Keratinocyte (primary cell): ENCODE measurements at places on chromosomes 7 and 10. TPM values are rescaled to one million over a fixed set of nuclear protein-coding genes. Genes with fewer than 3 reads are reported as not detected.

GRCh38 chr7:139758388-139758787 is 19.4 kb downstream of the HIPK2 start:
- DNase-seq: no peak

GRCh38 chr10:115879372-115880089 is 393.5 kb downstream of the GFRA1 start:
- DNase-seq: no peak

SFTPA1 gene
- polyA plus RNA-seq: not detected in 3 replicates

FAM204A gene
- polyA plus RNA-seq: 20.9 to 38.6 TPM (median 36.1 TPM) in 3 replicates
